ENCODE measurements at places on chromosomes 5 and 9. TPM values are rescaled to one million over a fixed set of nuclear protein-coding genes. Genes with fewer than 3 reads are reported as not detected.

The RNF224 gene
- total RNA-seq: not detected

The ITGA2 gene
- total RNA-seq: 20.3 TPM

The HAVCR1 gene
- total RNA-seq: 24.1 TPM

The SPATA31D4 gene
- total RNA-seq: not detected

The ASTN2 gene
- total RNA-seq: 6.1 TPM

The HINT1 gene
- 275 TPM for total RNA-seq

The DELE1 gene
- total RNA-seq: 77.8 TPM

The SPATA31E1 gene
- total RNA-seq: not detected

The SOHLH1 gene
- total RNA-seq: not detected

The ISCA1 gene
- total RNA-seq: 24.1 TPM

The SLC35D2 gene
- 82.8 TPM for total RNA-seq

- DNase-seq: no peak
Observed at GRCh38 chr5:176371621-176372539, 6.6 kb downstream of the ARL10 start.

- DNase-seq: no peak
Observed at GRCh38 chr9:82532504-82533180, 530.3 kb downstream of the RASEF start.

DNA sequence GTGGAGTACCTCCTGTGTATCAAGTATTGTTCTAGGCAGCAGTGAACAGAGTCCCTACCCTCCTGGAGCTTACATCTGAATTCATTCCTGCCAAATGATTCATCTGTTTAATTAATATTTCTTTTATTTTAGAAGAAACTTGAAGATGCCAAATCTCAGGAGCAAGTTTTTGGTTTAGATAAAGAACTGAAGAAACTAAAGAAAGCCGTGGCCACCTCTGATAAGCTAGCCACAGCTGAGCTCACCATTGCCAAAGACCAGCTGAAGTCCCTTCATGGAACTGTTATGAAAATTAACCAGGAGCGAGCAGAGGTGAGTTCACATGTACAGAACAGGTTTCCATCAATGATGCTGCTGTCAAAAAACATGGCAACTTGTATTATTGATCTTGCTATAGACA is 57.9 kb downstream of the RAB14 start:
- DNase-seq: no peak

GRCh38 chr5:124889486-124889825 is 143.0 kb upstream of the ZNF608 start:
- no peak for DNase-seq

DNA sequence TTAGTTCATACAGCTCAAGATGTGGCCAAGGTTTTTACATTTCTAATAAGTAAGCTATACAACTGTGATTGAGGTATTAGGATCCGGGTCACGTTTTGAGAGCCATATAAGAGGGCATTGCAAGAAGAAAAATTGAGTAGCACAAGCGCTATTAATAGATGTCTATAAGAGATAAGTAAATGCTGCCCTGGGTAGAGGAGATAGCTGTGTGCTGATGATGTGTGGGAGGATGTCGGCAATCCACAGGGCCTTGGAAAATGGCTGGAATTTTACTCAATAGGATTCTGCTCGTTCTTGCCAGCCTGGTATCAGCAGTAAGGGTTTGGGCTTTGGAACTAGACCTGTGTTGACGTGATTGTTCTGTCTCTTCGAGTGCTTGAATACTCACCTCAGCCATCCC is 41.6 kb downstream of the CSF1R start:
- DNase-seq: no peak

DNA sequence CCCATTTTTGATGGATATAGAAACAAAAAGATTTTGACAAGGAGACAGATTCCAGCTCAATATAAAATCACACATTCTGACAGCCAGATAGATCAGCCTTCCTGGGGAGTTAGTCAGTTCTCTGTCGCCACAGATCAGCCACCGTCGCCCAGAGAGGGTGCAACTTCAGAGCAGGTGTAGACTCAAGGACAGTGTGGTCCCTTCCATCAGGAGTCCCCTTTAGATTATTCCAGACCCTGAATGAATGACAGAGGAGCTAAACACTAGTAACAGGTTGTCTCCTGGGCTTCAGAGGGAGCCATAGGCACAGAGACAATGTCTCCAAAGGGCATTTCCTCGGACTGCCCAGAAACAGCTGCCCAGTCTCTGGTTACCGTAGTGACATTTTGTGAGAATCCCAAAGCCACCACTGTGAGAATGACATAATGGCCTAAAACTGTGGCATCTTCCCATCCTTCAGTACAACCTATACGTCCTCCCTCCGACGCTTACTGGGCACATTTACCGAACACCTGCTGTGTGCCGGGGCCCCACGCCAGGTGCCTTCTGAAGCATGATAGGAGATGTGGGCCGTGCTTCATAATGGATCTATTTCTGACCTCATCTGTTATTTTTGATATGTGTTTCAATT is 47.4 kb upstream of the SLC2A8 start:
- DNase-seq: no peak

DNA sequence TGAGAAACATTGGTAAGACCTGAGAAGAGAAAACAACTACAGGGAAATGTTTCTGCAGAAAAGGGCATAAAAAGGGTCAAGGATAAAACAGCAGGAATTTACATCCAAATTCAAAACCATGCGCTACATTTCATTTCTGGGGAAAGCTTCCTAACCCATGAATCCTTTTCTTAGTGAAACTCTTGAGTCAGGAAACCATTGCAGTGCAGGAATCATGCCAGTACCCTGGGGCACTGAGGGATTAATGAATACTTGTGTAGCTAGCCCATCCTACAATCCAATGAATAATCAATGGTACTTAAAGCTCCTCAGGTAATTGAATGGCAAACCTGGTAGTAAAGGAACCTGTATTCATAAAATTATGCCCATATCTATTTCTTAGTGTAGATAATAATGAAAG is 580.5 kb downstream of the TLE1 start:
- no peak for DNase-seq

DNA sequence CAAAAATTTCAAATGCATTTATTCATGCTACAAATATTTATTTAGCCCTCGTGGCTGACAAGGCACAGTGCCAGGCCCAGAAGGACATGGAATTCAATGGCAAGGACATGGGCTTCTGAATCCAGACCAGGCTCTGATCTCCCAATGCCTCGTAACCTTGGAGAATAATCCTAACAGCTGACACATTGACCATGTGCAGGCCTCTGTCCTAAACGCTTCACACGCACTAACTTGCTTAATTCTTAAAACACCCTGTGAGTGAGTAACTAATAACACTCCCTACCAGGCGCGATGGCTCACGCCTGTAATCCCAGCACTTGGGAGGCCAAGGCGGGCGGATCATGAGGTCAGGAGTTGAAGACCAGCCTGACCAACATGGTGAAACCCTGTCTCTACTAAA is 33.2 kb downstream of the MYO10 start:
- no peak for DNase-seq

GRCh38 chr9:137046088-137046787 is at the start of gene NPDC1:
NPDC1 (minus strand) TSS chr9:137046177; CDS start chr9:137045989, 188 bp downstream.
- peak; percentile 91 for DNase-seq

DNA sequence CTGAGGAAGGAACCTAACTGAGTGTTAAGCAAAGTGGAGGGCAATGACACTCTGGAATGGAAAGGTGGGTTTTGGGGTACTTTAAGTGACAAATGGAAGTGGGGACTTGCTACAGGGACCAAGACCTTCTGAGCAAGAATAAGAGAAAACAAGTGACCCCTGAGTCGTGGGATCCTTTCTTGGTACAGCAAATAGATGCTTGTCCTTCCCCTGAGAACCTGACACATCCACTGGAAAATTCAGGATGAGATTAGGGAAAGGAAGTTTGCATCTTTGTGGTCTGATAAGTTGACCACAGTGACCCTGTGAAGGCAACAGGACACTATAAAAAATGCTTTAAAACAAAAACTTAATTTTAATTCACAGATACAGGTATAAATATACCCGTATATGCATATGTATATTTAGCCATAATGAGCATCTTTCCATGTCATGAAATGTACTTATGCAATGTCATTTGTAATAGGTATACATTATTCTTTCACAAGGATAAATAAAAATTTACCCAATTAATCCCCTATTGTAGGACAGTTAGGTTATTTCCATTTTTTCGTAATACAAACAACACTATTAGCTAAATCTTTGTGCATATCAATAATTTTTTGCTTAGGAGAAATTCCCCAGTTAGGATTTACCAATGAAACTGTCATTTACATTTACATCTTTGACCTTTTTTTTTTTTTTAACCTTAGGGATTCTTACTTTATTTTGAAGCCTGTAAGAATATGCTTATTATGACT is 2.0 kb upstream of the IRF1 start:
- no peak for DNase-seq

DNA sequence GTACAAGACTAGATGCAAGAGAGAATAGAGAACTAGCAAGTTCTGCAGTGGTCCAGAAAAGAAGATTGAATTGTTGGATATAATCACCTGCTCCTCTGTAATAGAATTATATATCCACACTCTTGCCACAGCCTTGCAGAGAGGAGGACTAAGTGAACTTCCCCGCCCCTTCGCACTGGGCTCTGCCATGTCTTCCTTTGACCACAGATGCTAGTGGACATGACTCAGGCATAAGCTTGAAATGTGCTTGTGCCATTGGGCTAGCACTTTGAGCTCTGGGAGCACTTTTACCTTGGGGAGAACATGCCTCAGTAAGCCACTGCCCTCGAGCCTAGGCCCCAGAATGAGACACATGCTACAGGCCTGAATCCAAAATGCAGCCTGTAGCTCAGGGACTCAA is 113.5 kb upstream of the RASA1 start:
- DNase-seq: no peak

- DNase-seq: peak; percentile 47
Observed at GRCh38 chr5:108727236-108727650, 20.5 kb upstream of the FER start.

DNA sequence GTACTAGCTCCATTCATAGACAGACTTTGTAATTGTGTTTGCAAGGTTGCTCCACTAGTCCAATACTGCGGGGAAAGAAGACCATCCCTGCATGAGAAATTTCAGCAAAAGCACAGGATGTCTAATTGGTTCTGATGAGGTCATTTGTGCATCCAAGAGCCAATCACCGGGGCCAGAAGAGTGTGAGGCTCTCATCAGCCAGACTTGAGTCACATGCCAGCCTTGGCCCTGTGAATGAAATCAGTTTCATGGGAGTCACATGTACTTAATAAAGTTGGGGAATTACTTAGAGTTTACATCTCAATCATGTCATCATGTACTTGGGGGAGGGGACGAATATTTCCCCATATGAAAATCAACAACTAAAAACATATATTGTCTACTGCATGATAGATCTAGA is 1236.0 kb downstream of the MAT2B start:
- no peak for DNase-seq

GRCh38 chr9:4799775-4800174 is 7.0 kb downstream of the RCL1 start:
- no peak for DNase-seq

- DNase-seq: no peak
Observed at GRCh38 chr9:100108559-100108958, 9.5 kb downstream of the INVS start.

DNA sequence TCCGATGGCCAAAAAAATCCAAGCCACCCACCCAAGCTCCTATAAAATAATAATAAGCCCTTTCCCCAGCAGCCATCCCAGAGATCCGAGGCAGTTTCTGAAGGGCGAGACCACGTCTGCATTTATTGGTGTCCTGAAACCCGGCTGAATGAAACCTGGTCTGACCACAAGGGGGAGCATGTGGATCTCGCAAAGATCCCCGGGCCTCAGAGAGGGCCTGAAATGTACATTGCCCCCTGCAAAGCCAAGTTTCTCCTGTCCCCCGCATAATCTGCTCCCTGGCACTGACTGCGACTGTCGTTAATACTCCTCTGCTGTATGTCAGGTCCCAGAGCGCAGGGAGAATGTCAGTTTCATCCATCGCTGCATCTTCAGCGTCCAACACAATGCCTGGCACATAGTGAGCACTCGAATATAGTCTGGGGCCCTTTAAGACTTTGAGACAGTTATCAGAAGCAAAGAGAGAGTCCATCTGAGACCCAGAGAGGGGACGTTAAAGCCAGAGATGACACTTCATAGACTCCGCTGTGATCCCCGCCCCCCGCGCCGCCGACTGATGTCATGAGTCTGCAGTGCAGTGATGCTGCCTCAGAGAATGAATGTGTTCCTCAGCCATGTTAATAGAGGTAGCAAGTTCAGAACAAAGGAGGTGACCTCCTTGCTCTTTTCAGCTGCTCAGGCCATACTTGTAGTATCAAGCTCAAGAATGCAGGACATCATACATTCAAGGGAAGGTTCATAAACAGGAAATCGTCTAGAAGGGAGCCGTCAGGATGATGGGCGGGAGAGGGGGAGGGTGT is 74.5 kb upstream of the BARHL1 start:
- peak; percentile 70 for DNase-seq

DNA sequence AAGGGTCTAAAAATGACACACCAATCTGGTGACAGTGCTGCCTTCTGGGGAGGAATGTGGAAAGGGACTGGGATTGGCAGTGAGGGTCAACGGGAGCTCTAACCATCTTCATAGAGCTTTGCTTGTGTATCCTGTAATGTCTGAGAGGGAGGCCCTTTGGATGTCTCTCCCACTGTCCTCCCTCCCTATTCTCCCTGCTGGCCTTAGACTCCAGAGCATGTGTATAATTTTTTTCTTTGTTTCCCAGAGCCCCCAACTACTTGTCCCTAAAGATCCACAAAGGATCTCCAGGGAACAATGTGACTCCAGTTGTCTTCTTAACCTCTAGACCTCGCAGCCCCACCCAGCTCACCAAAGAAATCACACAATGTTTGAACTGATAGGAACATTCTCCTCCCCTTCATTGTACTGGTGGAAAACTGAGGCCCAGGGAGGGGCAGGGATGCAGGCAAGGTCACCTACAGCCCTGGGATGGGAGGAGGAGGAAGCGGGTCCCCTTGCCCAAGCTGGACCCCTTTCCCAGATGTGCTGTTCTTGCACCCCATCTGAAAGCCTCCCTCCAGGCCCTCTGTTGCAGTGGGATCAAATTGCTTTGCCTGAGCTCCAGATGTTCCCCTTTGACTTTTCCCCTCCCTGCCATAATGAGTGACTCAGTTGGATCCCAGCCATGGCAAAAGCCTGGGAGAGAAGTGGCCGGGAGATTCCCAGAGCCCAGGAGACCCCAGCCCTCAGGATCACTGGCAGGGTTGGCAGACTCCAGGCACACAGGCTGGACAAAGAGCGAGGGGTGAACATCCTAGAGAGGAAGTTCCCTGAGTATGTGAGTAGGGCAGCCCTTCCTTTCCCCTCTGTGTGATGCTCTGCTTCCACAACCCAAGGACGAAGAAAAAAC is 21.8 kb downstream of the SPARC start:
- no peak for DNase-seq

Data from mucosa of descending colon (tissue), 3 donors.